ENCODE measurements at places on chromosomes 1 and 21.

- no peak for DNase-seq
These were observed 41.5 kb upstream of the GBP6 start for GRCh38 chr1:89322402-89322801.

- DNase-seq: peak; percentile 37
These were observed 6.7 kb downstream of the ZNF648 start for GRCh38 chr1:182054698-182055326.

GRCh38 chr1:116107371-116107770 is 3.8 kb upstream of the MAB21L3 start:
- DNase-seq: no peak

DNA sequence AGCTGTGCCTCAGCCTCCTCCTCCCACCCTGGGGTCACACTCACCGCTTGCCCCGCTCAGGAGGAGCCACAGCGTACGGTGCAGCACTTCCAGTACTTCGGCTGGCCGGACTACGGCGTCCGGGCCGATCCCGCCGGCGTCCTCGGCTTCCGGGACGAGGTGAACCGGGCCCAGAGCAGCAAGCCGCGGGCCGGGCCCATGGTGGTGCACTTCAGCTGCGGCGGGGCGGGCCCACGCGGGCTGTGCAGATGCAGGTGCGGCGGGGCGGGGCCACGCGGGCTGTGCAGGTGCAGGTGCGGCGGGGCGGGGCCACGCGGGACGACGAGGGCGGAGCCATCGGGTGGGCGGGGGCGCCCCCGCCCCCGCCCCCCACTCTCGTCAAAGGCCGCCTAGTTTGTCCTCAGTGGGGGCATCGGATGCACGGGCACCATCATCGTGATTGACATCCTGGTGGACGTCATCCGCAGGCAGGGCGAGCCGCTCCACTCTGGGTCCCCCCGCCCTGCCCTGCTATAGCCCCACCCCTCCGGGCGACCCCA is 5.5 kb downstream of the RNF223 start:
- DNase-seq: no peak

DNA sequence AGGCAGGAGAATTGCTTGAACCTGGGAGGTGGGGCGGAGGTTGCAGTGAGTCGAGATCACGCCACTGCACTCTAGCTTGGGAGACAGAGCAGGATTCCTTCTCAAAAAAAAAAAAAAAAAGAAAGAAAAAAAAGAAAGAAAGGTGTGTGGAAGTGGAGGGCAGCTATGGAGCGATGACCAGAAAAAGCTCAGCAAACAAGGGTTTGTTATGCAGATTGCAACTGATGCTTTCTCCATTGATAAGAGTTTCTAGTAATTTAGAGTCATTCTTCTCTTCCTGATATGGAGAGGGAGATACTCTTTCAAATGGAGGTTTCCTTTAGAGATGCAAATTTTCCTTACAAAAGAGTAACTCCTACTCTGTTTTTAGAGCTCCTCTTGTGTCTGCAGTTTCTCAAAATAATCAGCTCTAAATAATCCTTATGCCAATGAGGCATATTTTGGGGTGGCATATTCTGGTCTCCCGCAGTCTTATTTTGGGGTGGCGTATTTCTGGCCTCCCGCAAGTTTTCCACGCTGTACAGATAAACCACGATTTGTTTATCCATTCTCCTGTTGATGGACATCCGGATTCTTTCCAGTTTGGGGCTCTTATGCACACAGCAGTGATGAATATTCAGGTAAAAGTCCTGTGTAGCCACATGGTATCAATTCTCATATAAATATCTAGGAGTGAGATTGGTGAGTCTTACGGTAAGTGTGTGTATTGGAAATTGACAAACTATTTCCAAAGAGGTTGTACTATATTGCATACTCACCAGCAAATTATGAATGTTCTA is 30.7 kb upstream of the RCC2 start:
- DNase-seq: no peak

- DNase-seq: no peak
These were observed 8.4 kb downstream of the CFAP126 start for GRCh38 chr1:161359291-161359690.

- no peak for DNase-seq
These were observed 135.7 kb upstream of the SLC45A1 start for GRCh38 chr1:8182034-8182761.

DNA sequence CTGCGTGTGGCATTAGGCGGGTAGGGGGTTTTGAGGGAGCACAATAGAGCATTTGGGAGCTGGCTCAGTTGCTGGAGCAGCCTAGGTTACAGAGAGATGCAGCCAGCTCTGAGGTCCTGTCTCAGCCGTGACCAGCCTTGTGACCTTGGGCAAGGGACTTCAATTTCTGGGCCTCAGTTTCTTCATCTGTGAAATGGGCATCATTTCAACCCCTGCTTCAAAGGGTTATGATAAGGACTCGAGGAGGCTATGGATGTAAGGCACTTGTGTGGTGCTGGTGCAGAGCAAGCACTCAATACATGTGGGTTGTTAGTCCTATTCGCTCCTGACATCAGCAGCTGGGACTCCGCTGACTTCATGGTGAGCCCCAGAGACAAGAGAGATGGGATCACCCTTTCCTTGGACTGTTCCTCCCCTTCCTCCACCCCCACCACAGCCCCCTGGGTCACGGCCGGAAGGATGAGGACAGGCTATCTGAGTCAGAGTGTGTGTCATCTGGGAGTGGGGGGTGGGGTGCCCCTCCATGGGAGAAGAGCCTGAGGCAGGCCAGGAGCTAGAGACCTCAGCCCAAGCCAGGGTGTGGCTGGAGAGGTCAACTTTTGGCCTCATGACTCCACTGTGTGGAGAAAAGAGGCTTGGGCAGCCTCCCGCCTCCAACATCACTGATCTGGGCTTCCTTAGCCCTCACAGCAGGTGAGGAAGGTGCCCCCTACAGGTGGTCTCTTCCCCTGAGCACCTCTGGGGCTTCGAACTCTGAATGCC is 71.4 kb upstream of the ZBTB40 start:
- DNase-seq: no peak

- no peak for DNase-seq
These were observed 46.1 kb downstream of the FAF1 start for GRCh38 chr1:50913954-50914353.

- no peak for DNase-seq
These were observed 15.3 kb upstream of the STUM start for GRCh38 chr1:226533220-226533619.

GRCh38 chr1:113805639-113806038 is 6.6 kb downstream of the RSBN1 start:
- no peak for DNase-seq

- DNase-seq: peak; percentile 75
These were observed at the start of gene TNFAIP8L2 for GRCh38 chr1:151156515-151156819. TNFAIP8L2 (plus strand) TSS chr1:151156649; CDS start chr1:151158698, 2,049 bp downstream.

DNA sequence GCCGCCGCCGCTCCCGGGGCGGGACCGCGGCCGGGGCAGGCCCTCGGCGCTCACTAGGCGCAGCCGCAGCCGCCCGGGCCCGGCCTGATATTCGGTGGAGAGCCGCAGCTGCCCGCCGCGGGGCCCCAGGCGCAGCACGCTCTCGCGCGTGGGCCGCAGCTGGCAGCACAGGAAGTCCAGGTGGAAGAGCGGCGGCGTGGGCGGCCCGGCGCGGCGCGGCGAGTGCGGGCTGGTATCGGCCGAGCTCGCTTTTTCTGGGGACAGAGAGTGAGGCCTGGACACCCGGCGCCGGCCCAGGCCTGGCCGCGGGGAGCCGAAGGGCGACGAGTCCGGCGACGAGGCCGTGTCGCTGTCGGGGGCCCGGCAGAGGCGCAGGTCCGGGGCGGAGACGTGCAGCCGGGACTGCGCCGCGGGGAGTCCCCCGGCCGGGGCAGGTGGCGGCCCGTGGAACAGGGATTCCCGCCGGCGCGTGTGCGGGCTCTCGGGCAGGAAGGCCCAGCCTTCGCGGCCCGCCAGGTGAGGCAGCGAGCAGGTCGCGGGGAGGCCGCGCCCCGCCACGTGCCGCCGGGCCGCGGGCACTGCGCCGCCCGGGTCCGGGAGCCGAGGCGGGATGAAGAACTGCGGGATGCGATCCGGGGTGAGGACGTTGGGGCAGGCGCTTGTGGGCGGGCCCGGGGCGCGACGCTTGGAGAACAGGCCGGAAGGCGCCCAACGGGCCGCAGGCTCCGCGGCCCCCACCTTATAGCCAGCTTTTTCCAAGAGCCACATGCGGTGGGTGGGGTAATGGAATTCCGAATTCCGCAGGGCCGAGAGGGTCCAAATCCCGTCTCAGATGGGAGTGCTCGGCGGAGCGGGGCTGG is 1.2 kb downstream of the C2CD4D start:
- no peak for DNase-seq

DNA sequence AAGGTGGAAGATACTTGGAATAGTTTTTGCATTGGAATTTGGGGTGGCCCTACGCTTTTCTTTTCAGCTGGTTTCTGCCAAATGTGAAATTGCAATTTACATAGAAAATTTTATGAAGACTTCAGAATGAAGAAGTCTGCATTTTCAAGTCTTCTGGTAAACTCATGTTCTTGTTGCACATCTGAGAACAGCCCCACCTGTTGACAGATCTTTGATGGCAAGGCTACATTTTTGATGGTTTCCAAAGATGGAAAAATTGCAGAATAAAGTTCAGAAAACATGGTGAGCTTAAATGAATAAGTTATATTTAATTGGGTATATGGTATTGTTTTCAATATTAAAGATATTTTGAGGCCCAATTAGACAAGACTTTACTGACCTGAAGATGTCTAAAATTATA is 25.4 kb downstream of the OLFM3 start:
- DNase-seq: no peak

- no peak for DNase-seq
These were observed 53.5 kb downstream of the MIGA1 start for GRCh38 chr1:77832901-77833300.

DNA sequence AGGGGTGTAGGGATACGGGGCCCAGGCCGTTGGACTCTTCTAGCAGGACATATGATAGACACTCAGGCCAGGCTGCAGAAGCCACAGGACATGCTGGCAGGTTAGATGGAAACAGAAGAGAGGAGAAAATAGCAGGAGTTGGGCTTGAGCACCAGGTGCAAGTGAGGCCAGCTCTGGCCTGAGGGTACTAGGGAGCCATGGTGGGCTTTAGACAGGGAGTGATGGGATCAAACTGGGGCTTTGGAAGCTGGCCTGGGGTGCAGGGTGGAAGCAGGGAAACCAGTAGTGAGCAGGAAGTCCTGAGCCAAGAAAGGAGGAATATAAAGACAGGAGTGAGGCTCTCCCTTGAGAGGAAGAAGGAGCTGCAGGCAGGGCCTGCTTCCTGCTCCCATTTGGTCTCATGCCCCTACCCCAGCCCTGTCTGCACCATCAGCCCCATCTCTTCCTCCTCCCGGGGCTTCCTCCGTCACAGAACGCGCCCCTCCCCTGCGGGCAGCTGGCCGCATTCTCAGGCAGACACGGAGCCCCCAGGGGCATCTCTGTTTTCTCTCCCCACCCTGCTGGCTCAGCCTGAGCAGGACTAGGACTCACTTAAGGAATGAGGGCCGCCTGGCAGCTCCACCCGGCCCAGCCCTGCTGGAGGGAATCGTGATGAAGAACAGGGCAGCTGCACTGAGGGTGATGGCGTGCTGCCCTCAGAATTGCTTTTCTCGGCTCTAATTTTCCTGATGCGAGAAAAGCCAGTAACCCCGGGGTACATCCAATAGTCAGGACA is 165.5 kb upstream of the TMEM51 start:
- no peak for DNase-seq

DNA sequence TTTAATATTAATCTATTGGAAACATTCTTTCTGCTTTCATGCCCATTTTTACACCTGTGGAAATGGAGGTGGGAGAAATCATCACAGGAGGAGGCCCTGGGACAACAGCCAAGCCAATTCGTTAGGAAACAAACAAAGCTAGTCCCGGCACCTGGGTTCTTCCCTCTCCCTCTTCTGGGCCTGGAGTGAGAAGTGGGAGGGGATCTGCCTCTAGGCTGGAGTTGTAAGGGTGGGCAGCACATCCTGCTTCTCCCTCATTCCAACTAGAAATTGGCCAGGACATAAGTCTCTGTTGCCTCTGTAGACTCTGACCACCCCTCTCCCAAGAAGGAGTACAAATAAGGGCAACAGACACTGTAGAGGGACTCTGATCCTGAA is 20.2 kb upstream of the ERO1B start:
- no peak for DNase-seq

DNA sequence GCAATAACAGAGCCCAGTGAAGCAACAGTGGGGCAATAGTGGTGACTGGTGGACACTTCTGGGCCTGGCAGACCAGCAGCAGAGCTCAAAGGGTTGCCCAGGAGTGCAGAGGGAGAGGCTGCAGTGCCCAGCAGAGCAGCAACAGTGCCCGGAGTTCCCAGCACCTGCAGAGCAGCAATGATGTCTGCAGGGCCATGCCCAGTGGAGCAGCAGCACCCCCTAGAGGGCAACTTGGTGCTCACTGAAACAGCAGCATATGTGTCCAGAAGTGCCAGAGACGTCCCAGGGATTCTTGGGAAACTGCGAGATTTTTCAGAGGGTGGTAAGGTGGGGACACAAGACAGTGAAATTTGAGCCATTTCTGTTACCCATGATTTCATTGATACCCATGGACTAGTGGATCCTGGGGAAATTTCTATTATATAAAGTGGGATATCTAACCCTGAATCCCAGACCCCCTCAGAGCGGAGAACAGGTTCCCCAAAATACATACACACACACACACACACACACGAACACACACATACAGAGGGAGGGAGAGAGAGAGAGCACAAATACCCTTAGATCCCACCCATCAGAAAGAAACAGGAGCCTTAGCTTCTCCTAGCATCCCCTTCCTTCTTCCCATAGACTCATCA is 156.9 kb upstream of the GJB5 start:
- DNase-seq: peak; percentile 36

GRCh38 chr1:53984726-53985125 is 33.3 kb downstream of the LDLRAD1 start:
- DNase-seq: no peak

DNA sequence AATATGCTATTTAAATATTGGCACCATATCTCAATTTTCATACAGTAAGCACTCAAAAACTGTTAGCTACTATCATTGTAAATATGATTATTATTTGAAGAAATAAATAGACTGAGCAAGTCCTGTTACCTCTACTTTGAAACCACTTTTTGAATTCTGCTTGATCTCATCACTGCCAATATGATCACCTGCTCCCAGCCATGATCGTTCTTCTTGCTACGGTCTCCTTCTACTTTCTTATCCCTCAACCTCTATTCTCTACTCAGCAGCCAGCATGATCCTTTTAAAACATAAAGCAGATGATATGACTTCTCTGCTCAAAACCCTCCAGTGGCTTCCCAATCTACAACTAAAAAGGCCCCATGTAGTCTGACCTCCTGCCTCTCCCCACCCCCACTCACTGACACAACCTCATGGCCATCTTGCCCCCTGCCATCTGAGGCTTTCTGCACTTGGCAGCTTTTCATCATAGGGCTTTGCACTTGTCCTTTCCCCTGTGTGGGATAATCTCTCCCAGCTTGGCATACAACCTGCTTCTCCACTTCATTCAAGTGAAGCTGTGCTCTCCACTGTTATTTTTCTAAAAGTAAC is 27.2 kb downstream of the CD34 start:
- DNase-seq: no peak

DNA sequence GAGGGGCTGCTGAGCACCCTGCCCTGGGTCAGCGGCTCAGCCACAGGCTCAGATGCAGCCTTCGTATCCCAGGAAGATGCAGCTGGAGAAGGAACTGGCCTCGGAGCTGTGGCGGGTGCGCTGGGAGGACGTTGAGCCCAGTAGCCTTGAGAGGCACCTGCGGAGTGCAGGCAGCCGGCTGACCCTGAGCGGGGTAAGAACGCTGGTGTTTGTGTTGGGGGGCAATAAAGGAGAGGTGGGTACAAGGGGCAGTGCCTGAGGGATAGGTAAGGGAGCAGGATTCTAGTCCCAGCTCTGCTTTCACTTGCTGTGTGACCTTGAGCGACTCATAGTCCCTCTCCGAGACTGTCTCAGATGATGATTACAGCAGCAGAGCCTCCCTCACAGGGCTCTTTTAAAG is 6.4 kb downstream of the NPR1 start:
- DNase-seq: no peak

Measured in activated CD4-positive, alpha-beta T cell treated with anti-CD3 and anti-CD28 coated beads for 24 hours (primary cell).